Osteocyte (in vitro differentiated cells): ENCODE measurements at places on chromosomes 4 and X. TPM values are rescaled to one million over a fixed set of nuclear protein-coding genes. Genes with fewer than 3 reads are reported as not detected.

- H3K4me3 ChIP-seq, result no peak overlapping the region
- DNase-seq, result no peak
- H3K36me3 ChIP-seq, result peaks cover 2% of the 10 kb centered on the region
These were observed 252.9 kb upstream of the TTC29 start for GRCh38 chr4:147198411-147199051.

GRCh38 chrX:118251271-118251670 is 94.6 kb upstream of the WDR44 start:
- H3K4me3 ChIP-seq, result no peak overlapping the region
- no peak for DNase-seq
- H3K27ac ChIP-seq, result no peak overlapping the region
- no peaks in the 10 kb centered on the region for H3K36me3 ChIP-seq

DNA sequence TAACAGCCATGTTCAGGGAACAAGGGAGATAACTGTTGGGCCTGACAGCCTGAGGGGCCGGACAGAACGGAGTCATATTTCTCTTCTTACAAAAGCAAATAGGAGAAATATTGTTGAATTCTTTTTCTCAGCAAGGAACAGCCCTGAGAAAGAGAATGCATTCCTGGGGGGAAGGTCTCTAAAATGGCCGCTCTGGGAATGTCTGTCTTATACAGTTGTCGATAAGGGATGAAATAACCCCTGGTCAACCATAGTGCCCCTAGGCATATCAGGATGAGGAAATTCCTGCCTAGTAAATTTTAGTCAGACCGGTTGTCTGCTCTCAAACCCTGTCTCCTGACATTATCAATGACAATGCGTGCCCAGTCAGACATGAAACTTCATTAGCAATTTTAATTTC is 1925.5 kb downstream of the PCDH7 start:
- H3K36me3 ChIP-seq, result peaks cover 6% of the 10 kb centered on the region
- DNase-seq, result no peak
- no peaks in the 10 kb centered on the region for H3K4me1 ChIP-seq
- no peak overlapping the region for H3K4me3 ChIP-seq
- H3K27me3 ChIP-seq, result no peaks in the 10 kb centered on the region
- no peak overlapping the region for H3K27ac ChIP-seq

The BANK1 gene
- 0.63 and 1.0 TPM in 2 replicates for total RNA-seq

The HMX1 gene
- total RNA-seq, result 3.2 and 3.5 TPM in 2 replicates

The KLKB1 gene
- total RNA-seq, result 0.43 TPM in 1 of 2 replicates, not detected in the other

The GLRA2 gene
- total RNA-seq, result not detected in 2 replicates

The SPACA5 gene
- not detected in 2 replicates for total RNA-seq

The NKAP gene
- 8.3 and 9.7 TPM in 2 replicates for total RNA-seq
